Left ventricle myocardium superior (tissue), 1 donor: ENCODE measurements at places on chromosomes 16 and 17.

- DNase-seq = no peak
Observed at GRCh38 chr16:58532414-58532813, 17.1 kb downstream of the SETD6 start.

GRCh38 chr17:50268026-50268425 lies 6.2 kb upstream of the TMEM92 start:
- no peak for DNase-seq

DNA sequence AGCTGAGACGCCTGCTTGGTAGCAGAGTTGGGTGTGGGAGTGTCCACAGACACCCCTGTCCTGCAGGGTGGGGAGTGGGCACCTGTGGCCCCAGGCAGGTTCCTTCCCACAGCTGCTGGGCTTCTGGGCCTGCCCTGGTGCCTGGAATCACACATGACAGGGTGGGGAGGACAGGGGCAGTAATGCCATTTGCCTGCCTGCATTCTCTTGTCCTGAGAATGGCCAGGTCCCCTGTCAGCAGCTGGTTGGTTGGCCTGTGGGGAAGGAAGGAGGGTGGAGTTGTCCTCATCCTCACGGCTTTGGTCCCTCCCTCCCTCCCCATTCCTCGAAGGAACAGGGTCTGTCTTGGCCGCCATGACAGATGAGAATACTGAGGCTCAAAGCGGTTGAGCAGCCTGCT lies 5.2 kb downstream of the PRSS53 start:
- no peak for DNase-seq

- DNase-seq = no peak
Observed at GRCh38 chr17:5422505-5422904, 2.5 kb downstream of the RPAIN start.

DNA sequence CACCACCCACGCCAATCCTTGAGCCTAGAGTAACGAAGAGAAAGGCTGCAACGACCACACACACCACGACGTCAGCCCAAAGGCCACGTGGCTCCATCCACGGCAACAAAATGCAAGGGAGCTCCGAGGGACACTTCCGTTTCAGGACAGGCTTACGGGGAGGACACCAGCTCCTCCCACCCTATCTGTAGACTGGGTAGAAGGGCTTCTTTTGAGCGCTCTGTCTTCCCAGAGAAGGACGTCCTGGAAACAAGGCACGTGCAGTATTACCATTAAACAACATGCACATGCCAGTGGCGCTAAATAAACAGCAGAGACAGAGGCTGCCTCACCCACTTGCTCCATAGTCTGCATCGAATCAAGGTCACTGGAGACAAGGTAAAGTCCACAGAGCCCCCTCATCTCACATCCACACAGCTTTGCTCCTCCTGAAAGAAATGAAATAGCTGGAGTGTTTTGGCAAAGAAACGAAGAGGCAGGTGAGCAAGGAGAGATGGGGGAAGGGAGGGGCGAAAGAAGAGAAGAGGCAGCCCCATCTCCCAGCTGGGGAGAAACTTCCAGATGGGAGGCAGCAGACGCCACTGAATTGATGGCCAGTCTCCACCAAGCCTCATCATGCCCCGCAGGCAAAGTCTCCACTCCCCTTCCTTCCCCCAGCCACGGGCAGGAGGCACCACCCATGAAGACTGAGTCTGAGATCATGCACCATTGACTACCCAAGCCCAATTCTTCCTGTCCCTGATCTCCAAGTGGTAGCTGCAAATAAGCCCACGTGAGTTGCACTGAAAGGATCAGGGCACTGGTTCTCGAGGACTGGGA lies 24.0 kb downstream of the ZFHX3 start:
- no peak for DNase-seq

DNA sequence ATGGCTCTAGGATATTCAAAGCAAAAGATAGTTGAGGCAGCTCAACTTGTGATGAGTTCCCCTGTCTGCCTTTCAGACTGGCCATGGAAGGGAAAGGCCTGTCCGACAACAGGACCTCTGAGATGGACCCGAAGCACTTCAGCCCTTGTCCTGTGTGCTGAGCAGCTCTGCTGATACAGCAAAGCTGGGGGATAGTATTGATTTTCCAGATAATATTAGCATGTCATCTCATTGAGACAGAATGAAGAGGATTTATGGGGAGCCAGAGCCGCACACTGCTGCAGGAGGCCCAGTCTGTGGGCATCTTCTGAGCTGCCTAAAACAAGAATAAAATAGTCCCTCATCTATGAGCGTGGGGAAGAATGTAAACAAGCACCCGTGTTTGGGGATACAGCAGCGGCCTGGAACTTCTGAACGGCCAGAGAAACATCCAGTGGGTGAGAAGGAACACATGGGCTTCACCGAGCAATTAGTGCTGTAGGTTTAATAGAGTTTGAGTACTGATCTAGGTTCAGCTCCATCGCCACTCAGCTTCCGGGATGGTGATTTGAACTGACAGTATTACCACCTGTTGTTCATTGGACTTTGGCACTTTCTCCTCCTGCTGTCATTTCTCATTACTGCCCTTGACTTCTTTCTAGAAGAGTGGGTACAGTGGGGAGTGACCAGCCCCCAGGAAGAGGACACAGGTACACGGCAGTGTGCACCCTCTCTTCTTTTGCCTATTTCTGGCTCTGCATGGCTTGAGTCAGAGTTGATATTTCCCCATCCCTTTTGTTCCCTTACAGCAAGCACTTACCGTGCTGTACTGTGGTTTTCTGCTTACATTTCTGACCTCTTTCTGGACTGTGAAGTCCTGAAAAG lies 96.5 kb upstream of the TBX2 start:
- no peak for DNase-seq
